ENCODE measurements at places on chromosomes 6 and 20. TPM values are rescaled to one million over a fixed set of nuclear protein-coding genes. Genes with fewer than 3 reads are reported as not detected.
A peak's percentile ranks its signal among the peaks of the same experiment; 100 is the strongest.

GRCh38 chr20:59042796-59043631, 428 bp upstream of the PRELID3B start:
- peak; percentile 99 for DNase-seq
- H3K4me3 ChIP-seq = peak overlapping the region; percentile 93
- H3K4me1 ChIP-seq = peaks cover 42% of the 10 kb centered on the region
- H3K27me3 ChIP-seq = no peaks in the 10 kb centered on the region
- peak overlapping the region; percentile 96 for H3K27ac ChIP-seq

The C20orf144 gene
- 0.26 TPM for total RNA-seq

DNA sequence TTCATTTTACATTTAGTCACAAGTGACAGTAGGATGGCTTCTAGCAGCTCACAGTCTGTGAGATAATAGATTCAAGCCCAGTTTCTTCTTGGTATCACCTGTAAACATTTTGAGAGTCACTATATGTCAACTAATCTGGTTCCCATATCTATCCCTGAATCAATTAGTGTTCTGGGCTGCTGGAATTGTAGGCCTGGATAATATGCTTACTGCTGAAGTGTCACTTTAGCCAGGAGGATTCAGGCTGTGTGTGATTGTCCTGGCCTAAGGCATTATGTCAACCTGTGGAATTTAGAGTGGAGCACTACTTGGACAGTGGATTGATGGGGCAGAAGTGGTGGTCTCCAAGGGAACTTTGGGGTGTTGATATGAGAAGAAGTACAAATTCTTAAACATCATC, 1071.8 kb upstream of the CITED2 start:
- no peaks in the 10 kb centered on the region for H3K36me3 ChIP-seq
- peaks cover 2% of the 10 kb centered on the region for H3K27me3 ChIP-seq
- DNase-seq = no peak

DNA sequence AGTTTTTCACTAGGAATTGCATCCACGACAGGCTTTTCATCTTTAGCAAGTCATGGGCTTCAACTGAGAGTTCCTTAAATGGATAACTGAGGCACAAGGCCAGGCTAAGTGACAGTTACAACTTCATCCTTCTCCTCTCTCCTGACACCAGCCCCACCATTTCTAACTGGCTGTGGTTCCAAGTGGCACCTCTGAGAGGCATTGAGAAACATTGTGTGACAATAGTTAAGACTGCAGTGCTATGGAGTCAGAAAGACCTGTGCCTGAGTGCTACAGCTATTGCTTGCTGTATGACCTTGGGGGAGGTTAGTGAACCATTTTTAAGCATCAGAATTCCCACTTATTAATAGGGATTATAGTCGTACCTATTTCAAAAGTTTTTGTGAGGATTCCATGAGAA, 26.2 kb upstream of the MLIP start:
- H3K27me3 ChIP-seq = no peaks in the 10 kb centered on the region
- H3K36me3 ChIP-seq = no peaks in the 10 kb centered on the region
- no peak overlapping the region for H3K4me3 ChIP-seq
- no peak for DNase-seq
- H3K27ac ChIP-seq = no peak overlapping the region

DNA sequence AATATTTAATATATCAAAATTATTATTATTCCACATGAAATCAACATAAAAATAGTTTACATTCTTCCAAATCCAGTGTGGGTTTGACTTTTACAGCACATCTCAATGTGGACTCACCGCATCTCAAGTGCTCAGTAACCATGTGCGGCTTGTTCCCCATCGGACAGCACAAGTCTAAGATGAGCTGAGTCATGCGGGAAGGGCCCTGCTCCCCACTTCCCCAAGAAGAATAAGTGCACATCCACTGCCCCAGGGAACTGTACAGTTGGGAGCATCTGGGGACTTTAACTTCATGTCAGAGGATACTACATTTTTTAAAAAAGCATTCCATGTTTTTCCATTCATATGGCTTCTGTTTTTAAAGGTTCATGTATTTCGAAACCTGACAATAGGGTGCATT, 325.6 kb downstream of the BTBD3 start:
- H3K27me3 ChIP-seq = no peaks in the 10 kb centered on the region
- H3K4me3 ChIP-seq = no peak overlapping the region
- H3K36me3 ChIP-seq = no peaks in the 10 kb centered on the region
- no peak overlapping the region for H3K27ac ChIP-seq
- DNase-seq = no peak
- H3K4me1 ChIP-seq = no peaks in the 10 kb centered on the region

DNA sequence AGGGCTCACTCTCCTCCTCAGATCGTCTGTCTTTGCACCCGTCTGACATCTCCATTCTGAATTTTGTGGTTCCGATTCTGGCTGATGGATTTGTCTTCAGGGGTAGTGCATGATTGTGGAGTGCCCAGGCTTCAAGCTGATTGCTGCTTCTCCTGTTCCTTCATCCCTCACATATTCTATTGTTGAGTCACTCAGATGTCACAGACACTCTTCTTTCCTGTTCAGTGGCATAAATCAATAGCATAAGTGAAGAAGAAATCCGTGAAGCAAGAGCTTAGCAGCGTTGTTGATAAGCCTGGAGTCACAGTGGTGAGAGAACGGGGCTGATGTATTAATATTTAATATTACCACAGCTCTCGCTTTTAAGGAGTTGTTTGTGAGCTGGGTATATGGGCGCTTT, 152.5 kb downstream of the MTHFD1L start:
- no peak overlapping the region for H3K27ac ChIP-seq
- H3K4me1 ChIP-seq = peaks cover 1% of the 10 kb centered on the region
- peaks cover 31% of the 10 kb centered on the region for H3K36me3 ChIP-seq
- DNase-seq = no peak

The GDAP1L1 gene
- not detected for total RNA-seq

- H3K27me3 ChIP-seq = peaks cover 45% of the 10 kb centered on the region
- DNase-seq = no peak
- H3K4me3 ChIP-seq = no peak overlapping the region
- H3K36me3 ChIP-seq = no peaks in the 10 kb centered on the region
- peaks cover 7% of the 10 kb centered on the region for H3K4me1 ChIP-seq
- no peak overlapping the region for H3K27ac ChIP-seq
Observed at GRCh38 chr20:57501461-57502335, 23.2 kb downstream of the CTCFL start.

The TTK gene
- 22.4 TPM for total RNA-seq

The BPIFB4 gene
- total RNA-seq = not detected

The AIF1 gene
- total RNA-seq = 69.6 TPM

DNA sequence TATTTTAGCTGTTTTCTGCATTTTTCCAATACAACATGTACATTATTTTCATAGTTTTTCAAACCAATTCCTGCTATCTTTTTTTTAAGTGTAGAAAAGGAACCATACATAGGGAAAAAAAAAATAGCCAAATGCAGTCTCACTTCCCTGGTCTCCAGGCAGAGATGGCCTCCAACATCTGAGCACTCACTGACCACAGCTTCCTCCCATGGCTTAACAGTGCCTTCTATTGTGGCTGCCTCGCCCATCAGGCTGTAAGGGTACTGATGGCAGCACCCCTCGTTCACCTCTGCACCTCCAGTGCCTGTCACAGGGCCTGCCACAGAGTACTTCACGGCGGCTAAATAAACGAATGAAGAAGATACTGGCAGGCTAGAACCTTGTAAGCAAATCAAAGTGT, 591.1 kb downstream of the PTPRT start:
- no peak for DNase-seq
- H3K36me3 ChIP-seq = no peaks in the 10 kb centered on the region
- H3K4me1 ChIP-seq = no peaks in the 10 kb centered on the region
- no peak overlapping the region for H3K27ac ChIP-seq
- no peaks in the 10 kb centered on the region for H3K27me3 ChIP-seq

The HCK gene
- total RNA-seq = not detected

- H3K4me1 ChIP-seq = no peaks in the 10 kb centered on the region
- H3K4me3 ChIP-seq = no peak overlapping the region
- no peaks in the 10 kb centered on the region for H3K36me3 ChIP-seq
- no peak for DNase-seq
- H3K27ac ChIP-seq = no peak overlapping the region
- peaks cover 45% of the 10 kb centered on the region for H3K27me3 ChIP-seq
Observed at GRCh38 chr6:41492261-41492891, 53.8 kb upstream of the FOXP4 start.

- H3K4me3 ChIP-seq = no peak overlapping the region
- DNase-seq = no peak
- H3K27me3 ChIP-seq = no peaks in the 10 kb centered on the region
- H3K36me3 ChIP-seq = no peaks in the 10 kb centered on the region
- no peaks in the 10 kb centered on the region for H3K4me1 ChIP-seq
Observed at GRCh38 chr6:25462235-25462897, 183.2 kb downstream of the CARMIL1 start.

The COL9A3 gene
- total RNA-seq = 0.47 TPM

- peaks cover 12% of the 10 kb centered on the region for H3K4me1 ChIP-seq
- no peak overlapping the region for H3K27ac ChIP-seq
- H3K27me3 ChIP-seq = peaks cover 4% of the 10 kb centered on the region
- no peak for DNase-seq
- H3K4me3 ChIP-seq = no peak overlapping the region
Observed at GRCh38 chr6:14511061-14511586, 393.6 kb downstream of the CD83 start.

GRCh38 chr20:18715564-18715963, 98.0 kb upstream of the SCP2D1 start:
- H3K27ac ChIP-seq = no peak overlapping the region
- no peaks in the 10 kb centered on the region for H3K27me3 ChIP-seq
- H3K36me3 ChIP-seq = peaks cover 4% of the 10 kb centered on the region
- DNase-seq = no peak
- no peak overlapping the region for H3K4me3 ChIP-seq
- peaks cover 3% of the 10 kb centered on the region for H3K4me1 ChIP-seq

- H3K27ac ChIP-seq = no peak overlapping the region
- H3K27me3 ChIP-seq = no peaks in the 10 kb centered on the region
- H3K4me1 ChIP-seq = no peaks in the 10 kb centered on the region
- H3K36me3 ChIP-seq = no peaks in the 10 kb centered on the region
- H3K4me3 ChIP-seq = no peak overlapping the region
Observed at GRCh38 chr20:14197097-14197496, 140.3 kb downstream of the FLRT3 start.

DNA sequence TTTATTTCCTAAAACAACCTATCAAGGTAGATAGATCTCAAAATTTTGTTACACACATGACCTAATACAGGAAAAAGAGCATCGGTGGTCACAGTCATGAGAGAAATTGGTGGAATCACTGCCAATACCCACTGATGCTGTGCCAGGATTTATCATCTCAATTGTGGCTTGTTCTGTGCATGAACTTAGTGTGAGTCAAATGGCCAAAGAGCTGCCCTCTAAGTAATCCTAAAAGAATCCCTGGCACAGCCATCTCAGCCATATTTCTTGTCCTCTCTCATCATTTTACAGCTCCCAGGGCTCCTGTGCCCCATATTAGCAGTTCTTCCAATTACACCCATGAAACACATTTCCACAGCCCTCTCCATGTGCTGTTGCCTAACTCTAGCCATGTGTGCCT, 6.1 kb downstream of the GSTA5 start:
- H3K27ac ChIP-seq = no peak overlapping the region
- H3K36me3 ChIP-seq = no peaks in the 10 kb centered on the region

The KIAA1586 gene
- 13.3 TPM for total RNA-seq

- H3K27me3 ChIP-seq = no peaks in the 10 kb centered on the region
- H3K4me1 ChIP-seq = peaks cover 11% of the 10 kb centered on the region
- H3K36me3 ChIP-seq = peaks cover 17% of the 10 kb centered on the region
- no peak overlapping the region for H3K4me3 ChIP-seq
Observed at GRCh38 chr6:44969446-44970185, 358.5 kb upstream of the RUNX2 start.

- no peak overlapping the region for H3K27ac ChIP-seq
- H3K4me3 ChIP-seq = no peak overlapping the region
- no peaks in the 10 kb centered on the region for H3K27me3 ChIP-seq
- H3K4me1 ChIP-seq = no peaks in the 10 kb centered on the region
Observed at GRCh38 chr6:90790058-90790457, 203.2 kb upstream of the MAP3K7 start.

The RBM24 gene
- not detected for total RNA-seq

GRCh38 chr6:69775585-69775849, 21.3 kb downstream of the LMBRD1 start:
- peaks cover 16% of the 10 kb centered on the region for H3K4me1 ChIP-seq
- no peak overlapping the region for H3K27ac ChIP-seq
- DNase-seq = no peak

DNA sequence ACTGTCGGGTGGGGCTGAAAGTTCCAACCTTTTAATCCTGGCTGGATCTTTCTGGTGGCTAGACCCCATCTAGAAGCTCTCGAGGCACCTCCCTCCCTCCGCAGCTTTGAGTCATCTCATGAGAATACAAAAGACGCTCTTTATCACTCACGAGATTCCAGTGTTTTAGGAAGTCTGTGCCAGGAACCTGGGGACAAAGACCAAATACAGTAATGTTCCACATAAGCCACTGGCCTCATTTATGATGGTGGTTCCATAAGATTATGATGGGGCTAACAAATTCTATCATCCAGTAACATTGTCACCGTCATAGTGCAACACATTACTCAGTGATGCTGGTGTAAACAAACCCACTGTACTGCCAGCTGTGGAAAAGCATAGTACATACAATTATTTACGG, 48.7 kb downstream of the NCOA7 start:
- peaks cover 8% of the 10 kb centered on the region for H3K4me1 ChIP-seq
- H3K4me3 ChIP-seq = no peak overlapping the region
- DNase-seq = no peak
- H3K36me3 ChIP-seq = peaks cover 4% of the 10 kb centered on the region

- H3K36me3 ChIP-seq = no peaks in the 10 kb centered on the region
- no peak overlapping the region for H3K27ac ChIP-seq
- H3K4me1 ChIP-seq = no peaks in the 10 kb centered on the region
- no peak for DNase-seq
- no peak overlapping the region for H3K4me3 ChIP-seq
Observed at GRCh38 chr20:19709635-19710335, 48.3 kb upstream of the RIN2 start.

DNA sequence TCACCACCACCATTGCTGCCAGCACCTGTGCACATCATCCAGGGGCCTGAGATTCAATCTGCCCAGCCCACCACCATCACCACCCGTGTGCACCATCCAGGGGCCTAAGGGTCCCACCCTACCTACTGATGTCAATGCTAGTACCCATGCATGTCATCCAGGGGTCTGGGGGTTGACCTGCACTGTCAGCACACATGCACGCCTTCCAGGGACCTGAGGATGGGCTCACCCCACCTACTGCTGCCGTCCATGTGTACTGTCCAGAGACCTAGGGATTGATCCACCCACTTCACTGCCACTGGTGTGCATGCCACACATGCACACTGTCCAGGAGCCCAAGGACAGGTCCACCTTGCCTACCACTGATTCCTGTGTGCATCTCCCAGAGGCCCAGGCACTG, 11.9 kb upstream of the OXT start:
- peaks cover 1% of the 10 kb centered on the region for H3K36me3 ChIP-seq
- peaks cover 2% of the 10 kb centered on the region for H3K4me1 ChIP-seq
- H3K4me3 ChIP-seq = no peak overlapping the region
- DNase-seq = no peak
- H3K27ac ChIP-seq = no peak overlapping the region

The PAK5 gene
- not detected for total RNA-seq

The HLA-DQB1 gene
- total RNA-seq = 1.5 TPM
